Right cardiac atrium (tissue), 5 donors: ENCODE measurements at places on chromosomes 1 and 21. TPM values are rescaled to one million over a fixed set of nuclear protein-coding genes. Genes with fewer than 3 reads are reported as not detected.

GRCh38 chr1:10494754-10495474, 20.2 kb downstream of the PEX14 start:
- peak; percentile 85 for DNase-seq

GRCh38 chr1:241605146-241605805, 34.9 kb downstream of the CHML start:
- DNase-seq, result no peak

The KRTAP11-1 gene
- total RNA-seq, result not detected

DNA sequence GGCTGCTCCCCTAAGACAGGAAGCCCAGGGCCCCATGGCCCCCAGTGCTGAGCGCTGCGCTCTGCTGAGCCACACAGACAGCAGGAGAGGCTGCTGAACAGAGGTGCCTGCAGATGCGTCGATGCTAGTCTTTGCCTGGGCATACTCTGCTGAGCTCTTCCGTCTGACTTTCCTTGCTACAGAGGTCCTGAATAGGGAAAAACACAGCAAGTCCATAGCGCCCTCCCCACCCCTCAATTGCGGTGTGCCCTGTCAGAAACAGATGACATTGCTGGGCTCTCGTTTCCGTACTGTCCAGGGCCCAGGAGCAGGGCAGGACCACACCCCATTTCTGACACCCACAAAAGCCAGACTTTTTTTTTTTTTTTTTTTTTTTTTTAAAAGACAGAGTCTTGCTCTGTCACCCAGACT, 252.5 kb downstream of the SDCCAG8 start:
- DNase-seq, result no peak

The RPTN gene
- not detected for total RNA-seq

- DNase-seq, result no peak
Observed at GRCh38 chr1:160996178-160996577, 24.8 kb downstream of the F11R start.

GRCh38 chr21:44614161-44614631, 2.3 kb downstream of the KRTAP10-8 start:
- peak; percentile 56 for DNase-seq

- DNase-seq, result peak; percentile 84
Observed at GRCh38 chr1:229227298-229227919, 43.5 kb upstream of the RAB4A start.

DNA sequence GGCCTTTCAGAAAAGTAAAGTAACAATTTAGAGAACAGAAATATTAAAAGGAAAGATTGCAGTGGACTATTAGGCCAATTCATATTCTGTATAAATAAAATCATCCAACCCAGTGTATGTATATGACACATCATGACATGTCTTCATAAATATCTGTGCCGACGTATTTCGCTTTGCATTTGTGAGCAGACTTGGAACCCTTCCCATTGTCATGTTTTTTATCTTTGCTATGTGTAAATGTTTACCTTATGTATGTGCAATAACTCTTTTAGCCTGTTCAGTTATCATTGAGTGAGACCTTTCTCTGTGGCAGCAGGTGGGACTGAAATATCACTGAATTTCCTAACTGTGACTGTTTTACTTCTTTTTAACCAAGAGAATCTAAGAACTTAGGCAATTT, 58.0 kb upstream of the FAM3B start:
- DNase-seq, result no peak

The C4BPA gene
- 0.14 TPM for total RNA-seq

- no peak for DNase-seq
Observed at GRCh38 chr1:62368989-62369388, 49.8 kb upstream of the KANK4 start.

DNA sequence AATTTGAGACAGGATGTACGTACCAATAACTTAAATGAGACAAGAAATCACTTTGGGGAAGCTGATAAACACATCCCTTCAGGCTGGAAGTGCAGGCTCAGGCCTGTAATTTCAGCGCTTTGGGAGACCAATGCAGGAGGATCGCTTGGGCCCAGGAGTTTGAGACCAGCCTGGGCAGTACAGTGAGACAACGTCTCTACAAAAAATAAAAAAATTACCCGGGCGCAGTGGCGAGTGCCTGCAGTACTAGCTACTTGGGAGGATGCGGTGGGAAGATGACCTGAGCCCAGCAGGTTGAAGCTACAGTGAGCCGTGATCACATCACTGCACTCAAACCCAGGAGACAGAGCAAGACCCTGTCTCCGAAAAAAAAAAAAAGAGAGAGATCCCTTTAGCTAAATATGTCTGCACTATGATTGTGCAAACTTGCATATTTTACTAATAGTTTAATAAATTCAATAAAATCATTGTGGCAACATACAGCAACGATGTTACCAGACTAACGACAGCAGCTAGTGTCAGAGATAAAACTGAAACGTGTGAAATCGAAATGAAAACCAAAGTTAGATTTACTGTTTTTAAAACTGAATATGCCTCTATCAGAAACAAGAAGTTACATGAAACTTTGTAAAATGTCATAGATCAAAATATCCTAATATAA, 54.7 kb downstream of the CD2 start:
- no peak for DNase-seq

The SPRR2D gene
- not detected for total RNA-seq

The DDX59 gene
- total RNA-seq, result 12.4 TPM

DNA sequence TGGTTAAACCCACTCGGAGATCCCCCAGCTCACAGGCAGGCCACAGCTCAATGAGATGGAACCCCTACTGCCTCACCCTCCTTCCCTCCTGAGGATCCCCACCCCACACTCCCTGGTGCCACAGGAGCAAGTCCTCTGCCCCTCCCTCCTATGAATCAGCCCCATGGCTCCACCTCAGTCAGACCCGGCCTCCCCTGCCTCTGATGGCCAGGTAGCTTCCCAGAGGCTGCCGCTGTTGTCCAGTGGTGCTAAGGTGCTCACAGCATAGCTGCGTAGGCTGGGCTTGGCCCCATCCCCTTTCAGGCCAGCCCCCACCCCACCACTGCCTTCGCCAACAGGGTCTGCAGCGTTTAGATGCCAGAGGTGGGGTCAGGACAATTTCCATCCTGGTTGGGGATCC, 98.5 kb upstream of the IGSF21 start:
- DNase-seq, result no peak

The ARHGAP29 gene
- 29.9 TPM for total RNA-seq

The OR2T11 gene
- total RNA-seq, result not detected

DNA sequence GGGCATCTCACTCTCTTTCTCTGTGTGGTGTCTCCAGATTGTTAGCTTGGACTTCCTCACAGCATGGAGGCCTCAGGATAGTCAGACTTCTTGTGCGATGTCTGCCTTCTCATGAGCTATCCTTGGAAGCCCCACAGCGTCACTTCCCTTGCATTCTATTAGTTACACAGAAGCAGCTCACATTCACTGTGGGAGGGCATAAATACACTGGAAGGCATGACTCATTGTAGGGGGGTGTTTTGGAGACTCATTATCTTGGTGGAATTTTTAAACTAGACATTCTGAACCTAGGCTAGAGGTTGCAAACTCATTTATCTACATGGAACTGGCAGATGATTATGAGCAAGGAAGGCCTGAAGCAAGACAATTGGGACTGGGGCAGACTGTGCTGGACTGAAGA, 21.4 kb upstream of the FASLG start:
- no peak for DNase-seq

DNA sequence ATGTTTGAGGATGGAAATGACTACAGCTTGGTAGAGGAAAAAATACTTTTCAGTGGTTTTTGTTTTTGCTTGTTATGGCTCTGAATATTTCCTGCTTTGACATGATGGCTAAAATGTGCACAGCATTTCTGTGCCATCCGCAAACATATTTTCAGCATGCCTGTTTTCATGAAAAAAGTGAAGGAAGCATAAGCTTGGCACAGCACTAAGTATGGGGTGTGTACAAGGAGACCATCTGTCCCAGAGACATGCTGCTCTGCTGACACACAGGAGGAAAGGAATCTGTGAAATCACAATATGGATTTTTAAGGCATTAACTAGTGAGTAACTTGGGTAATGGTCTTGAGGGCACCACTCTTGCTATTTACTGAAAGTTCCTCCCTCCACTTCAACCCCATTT, 595.5 kb downstream of the RWDD3 start:
- DNase-seq, result no peak

DNA sequence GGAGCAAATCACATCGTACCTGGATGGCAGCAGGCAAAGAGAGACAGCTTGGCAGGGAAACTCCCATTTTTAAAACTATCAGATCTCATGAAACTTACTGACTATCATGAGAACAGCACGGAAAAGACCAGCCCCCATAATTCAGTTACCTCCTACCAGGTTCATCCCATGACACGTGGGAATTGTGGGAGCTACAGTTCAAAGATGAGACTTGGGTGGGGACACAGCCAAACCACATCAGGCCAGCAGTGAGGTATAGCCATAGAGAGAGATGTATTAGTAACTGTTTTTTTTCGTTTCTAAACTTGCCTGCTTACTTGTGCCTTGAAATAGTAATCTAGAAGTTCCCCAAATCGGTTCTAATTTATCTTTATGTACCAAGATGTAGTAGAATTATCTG, 48.9 kb downstream of the AK4 start:
- DNase-seq, result no peak

DNA sequence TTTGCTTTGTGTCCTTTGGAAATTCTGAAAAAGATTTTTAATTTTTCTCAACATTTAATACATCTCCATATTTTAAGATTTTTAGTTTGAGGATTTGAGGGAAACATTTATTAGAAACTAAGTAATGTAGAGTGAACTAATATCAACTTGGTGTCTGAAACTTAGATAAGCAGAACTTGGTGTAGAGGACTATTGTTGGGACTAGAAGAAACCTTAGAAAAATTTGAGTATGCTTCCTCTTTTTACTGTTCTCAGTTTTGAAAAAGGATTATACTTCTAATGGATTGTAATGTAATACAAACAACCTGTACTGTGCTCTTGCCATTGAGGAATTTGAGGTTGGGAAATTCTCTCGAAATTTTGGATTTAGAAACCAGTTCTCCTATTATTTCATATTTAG, 2.4 kb downstream of the FNBP1L start:
- no peak for DNase-seq

GRCh38 chr1:199226163-199226562, 587.3 kb downstream of the PTPRC start:
- no peak for DNase-seq

The SZRD1 gene
- total RNA-seq, result 108 TPM

- no peak for DNase-seq
Observed at GRCh38 chr1:28112388-28113241, 24.2 kb upstream of the EYA3 start.

DNA sequence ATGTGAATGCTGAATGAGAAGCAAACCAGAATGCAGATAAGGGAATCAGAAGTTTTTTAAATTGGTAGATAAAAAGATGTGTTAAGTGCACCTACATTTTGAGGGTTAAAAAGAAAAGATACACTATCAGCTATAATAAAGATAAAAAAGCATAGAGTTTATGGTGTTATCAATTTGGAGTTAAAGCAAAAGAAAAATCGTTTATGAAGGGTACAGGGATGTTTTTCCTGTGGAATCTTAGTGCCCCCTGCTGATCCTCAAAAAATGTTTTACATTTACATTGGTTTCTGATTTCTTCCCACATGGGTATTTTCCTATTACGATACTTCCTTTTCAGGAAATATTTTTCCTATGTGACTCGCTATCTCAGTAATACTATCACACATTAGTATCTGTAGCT, 293.5 kb downstream of the MRPL39 start:
- DNase-seq, result no peak

GRCh38 chr1:244012202-244012601, 38.9 kb upstream of the ZBTB18 start:
- no peak for DNase-seq

The IRF6 gene
- 27.7 TPM for total RNA-seq

DNA sequence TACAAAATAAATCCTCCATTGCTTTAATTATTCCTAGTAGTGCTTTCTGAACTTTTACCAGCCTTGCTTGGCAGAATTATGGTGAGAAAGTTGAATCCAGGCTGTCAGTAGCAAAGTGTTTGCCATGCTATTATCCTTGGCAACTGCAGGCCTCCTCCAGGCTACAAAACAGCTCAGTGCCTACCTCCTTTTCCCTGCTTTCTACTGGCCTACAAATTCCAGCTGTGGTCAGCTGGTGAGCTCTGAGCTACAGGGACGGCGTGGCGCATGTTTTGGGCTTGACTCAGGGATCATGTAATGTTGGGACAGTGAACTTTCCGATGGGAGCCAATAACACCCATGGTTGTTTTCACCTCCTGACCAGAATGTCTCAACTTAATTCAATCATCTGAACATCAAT, 456.1 kb upstream of the ADAMTS5 start:
- DNase-seq, result peak; percentile 76

- no peak for DNase-seq
Observed at GRCh38 chr1:5312862-5313261, 658.5 kb downstream of the AJAP1 start.

DNA sequence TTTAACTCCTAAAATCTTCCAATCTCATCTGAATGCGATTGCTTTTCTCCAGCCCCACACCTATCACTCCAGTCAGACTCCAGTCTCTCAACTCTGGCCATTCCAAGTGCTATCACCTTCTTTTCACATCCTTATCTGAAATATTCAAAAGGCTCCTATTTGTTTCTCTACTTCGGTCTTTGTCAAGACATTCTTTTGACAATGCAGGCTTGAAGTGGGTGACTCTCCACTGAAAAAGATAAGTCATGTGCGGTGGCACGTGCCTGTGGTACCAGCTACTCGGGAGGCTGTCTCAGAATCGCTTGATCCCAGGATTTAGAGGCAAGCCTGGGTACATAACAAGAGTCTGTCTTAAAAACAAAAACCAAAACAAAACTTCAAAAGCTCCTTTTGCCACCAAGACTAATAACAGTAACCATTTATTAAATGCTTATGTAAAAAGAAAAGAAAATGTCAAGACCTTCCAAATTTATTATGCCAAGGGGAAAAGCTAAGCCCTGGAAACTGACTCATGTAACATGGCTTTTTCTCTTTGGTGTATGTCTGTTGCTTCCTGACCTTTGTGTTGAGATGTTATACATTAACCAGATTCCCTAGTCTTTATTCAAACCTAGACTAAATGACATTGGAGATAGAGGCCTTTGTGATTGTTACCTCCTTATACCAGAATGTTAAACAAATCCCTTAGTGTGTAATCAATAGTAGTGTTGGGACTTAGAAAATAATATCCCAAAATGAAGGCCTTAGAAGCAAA, 3.6 kb downstream of the ALG14 start:
- DNase-seq, result no peak

DNA sequence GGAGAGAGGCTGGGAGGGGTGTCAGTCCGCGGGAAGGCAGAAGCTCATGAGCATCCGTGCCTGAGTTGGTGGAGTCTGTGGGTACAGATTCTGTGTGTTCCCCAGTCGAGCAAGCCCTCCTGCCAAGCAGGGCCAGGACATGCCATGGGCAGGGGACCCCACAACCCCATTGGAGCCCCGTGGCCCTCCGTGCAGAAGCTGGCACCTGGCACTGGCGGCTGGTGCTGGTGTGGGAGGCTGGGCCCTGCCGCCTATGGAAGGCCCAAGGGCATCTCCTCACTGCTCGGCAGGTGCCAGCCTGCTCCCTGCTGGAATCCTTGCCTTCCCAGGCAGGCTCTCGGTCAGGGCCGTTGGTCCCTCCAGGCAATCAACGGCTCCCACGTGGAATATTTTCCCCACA, 73.7 kb downstream of the UBE2T start:
- no peak for DNase-seq

DNA sequence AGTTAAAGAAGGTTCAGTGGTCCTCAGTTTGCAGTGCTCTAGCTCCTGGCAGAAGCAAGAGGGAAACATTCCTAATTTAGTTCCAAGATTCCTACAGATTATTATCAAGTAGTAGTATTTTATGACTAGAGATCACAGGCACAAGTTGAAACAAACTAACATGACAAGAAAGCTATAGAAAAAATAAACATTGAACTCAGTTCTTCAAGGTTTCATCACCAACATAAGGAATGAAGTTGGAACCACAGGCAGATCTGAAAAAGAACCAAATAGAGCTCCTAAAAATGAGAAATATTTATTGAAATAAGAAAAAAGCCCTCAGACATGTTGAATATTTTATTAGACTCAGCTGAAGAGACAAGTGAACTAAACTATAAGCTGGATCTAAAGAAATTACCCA, 40.6 kb downstream of the PDC start:
- no peak for DNase-seq
